ENCODE measurements at places on chromosomes 1 and 21. TPM values are rescaled to one million over a fixed set of nuclear protein-coding genes. Genes with fewer than 3 reads are reported as not detected.

The TACSTD2 gene
- not detected for total RNA-seq

The ALG14 gene
- 2.7 TPM for total RNA-seq

The CFHR1 gene
- not detected for total RNA-seq

The FCGR2B gene
- total RNA-seq = not detected

The HDGF gene
- total RNA-seq = 264 TPM

The FOXO6 gene
- total RNA-seq = 0.31 TPM

- H3K36me3 ChIP-seq = no peaks in the 10 kb centered on the region
- H3K4me1 ChIP-seq = no peaks in the 10 kb centered on the region
- no peaks in the 10 kb centered on the region for H3K27me3 ChIP-seq
- H3K4me3 ChIP-seq = no peak overlapping the region
- DNase-seq = no peak
Observed at GRCh38 chr1:188372821-188373220, 1544.1 kb downstream of the PLA2G4A start.

DNA sequence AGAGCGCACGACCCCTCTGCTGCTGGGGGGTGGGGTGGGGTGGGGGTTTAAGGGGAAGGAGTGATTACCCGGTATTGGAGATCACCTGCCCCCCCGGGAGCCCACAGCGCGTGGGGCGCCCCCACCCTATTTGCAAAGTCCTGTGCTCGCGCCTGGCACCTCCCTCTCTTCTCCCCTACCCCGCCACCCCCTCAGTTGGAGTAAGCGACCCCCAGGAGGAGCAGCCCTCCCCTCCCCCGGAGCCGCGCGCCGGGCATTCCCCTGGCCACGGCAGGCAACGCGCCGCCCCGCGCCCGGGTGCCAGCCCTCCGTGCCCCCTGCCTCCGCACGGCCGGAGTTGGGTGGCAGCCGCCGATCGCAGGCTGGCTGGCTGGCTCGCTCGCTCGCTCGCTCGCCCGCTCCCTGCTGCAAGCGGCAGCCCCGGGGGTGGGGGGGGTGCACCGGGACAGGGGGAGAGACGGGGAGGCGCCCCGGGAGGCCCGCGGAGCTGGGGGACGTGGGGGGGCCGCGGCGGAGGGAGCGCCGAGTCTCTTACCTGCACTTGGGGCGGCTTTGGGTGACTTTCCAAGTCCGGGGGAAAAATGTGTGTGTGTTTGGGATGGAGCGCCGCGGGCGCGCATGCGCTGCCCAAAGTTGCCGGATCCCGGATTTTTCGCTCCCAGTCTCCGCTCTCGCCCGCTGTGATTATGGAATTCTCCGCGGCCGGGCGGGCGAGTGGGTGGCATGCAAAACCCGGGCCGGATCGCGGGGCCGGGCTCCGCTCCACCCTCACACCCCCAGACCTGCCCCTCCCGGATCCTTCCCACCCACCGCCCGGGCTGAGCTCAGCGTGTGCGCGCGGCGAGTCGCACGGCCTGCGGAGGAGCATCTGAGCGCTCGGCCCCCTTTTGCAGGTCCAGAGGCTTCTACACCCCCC is at the start of gene CASZ1:
Gene CASZ1, minus strand, starts transcription at position 618 of the 916 bp plus-strand sequence. CDS start 102,757 bp downstream, outside the sequence.
- no peaks in the 10 kb centered on the region for H3K36me3 ChIP-seq
- H3K4me1 ChIP-seq = peaks cover 15% of the 10 kb centered on the region
- H3K4me3 ChIP-seq = peak within 1 kb of the TSS; percentile 65
- no peak for DNase-seq
- peaks cover 70% of the 10 kb centered on the region for H3K27me3 ChIP-seq

DNA sequence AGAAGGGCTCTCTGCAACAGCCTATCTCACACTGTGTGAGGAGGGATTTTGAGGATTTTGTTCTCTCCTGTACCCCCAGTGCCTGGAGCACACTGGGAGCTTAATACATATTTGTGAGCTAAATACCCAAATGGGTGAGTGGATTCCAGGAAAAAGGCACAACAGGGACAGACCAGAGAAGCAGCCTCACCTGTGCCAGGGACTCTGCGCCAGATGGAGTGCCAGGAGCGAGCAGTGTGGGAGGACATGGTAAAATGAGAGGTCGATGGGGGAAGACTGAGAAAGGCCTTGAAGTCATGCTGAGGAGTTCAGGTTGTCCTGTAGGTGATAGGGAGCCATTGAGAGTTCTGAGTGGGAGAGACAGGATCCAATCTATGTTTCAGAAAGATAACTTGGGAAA is 11.0 kb upstream of the KCNA2 start:
- H3K27ac ChIP-seq = peak overlapping the region; percentile 22
- DNase-seq = no peak
- H3K27me3 ChIP-seq = peaks cover 6% of the 10 kb centered on the region
- peaks cover 6% of the 10 kb centered on the region for H3K36me3 ChIP-seq

DNA sequence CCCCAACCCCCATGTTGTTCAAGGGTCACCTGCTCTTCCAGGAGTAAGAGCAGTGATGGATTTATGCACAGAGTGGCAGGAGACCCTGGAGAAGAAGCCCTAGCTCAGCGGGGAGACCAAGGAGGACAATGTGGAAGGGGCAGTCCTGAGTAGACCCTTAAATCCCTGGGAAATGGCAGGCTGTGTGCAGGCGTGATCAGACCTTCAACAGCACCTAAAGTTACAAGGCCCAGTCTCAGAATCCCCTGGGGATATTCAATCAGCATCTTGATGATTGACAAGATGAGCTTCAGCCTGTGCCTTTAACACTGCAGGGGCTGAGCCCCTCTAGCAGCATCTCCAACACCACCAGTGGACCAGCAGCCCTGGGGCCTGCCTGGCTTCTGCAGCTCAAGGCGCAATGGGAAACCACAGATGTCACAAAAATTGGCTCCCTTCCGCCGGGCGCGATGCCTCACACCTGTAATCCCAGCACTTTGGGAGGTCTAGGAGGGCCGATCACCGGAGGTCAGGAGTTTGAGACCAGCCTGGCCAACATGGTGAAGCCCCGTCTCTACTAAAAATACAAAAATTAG is 60.4 kb downstream of the IRF2BP2 start:
- peaks cover 14% of the 10 kb centered on the region for H3K4me1 ChIP-seq
- DNase-seq = no peak
- no peak overlapping the region for H3K27ac ChIP-seq
- no peak overlapping the region for H3K4me3 ChIP-seq
- H3K27me3 ChIP-seq = no peaks in the 10 kb centered on the region
- no peaks in the 10 kb centered on the region for H3K36me3 ChIP-seq

GRCh38 chr1:161511018-161511755 is 5.9 kb downstream of the FCGR2A start:
- H3K4me3 ChIP-seq = no peak overlapping the region
- no peaks in the 10 kb centered on the region for H3K36me3 ChIP-seq
- H3K4me1 ChIP-seq = peaks cover 18% of the 10 kb centered on the region
- no peak for DNase-seq
- H3K27ac ChIP-seq = peak overlapping the region; percentile 20
- peaks cover 5% of the 10 kb centered on the region for H3K27me3 ChIP-seq

DNA sequence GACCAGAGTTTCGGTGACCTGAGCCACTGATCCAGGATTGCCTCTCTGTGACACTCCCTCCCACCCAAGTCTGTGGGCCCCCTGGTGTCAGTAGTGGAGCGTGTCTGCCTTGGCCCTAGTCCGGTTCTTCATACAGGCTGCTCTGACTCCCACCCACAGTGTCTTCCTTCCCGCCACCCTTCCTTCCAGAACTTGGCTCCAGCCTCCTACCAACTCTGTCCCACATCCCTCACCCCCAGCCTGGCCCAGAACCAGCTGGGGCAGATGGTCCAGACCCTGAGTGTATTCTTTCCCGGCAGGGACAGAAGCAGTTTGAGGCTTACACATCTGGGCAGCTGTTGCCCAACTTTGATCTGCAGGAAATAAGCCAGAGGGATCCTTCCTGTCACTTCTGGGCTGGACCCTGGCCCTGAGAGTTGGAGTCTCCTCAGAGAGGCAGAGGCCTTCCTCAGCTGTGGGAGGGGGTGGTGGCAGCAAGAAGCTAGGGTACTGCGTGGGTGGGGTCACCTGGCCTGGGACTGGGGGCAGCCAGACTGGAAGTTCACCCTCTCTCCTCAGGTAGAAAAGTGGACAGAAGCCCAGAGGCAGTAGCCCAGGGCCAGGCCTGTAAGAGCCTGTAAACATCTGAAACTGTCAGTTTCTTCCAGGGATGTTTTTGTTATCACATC is 43.1 kb upstream of the EPS8L3 start:
- DNase-seq = no peak
- no peaks in the 10 kb centered on the region for H3K36me3 ChIP-seq
- H3K27me3 ChIP-seq = no peaks in the 10 kb centered on the region

- no peak for DNase-seq
- H3K4me3 ChIP-seq = no peak overlapping the region
- no peak overlapping the region for H3K27ac ChIP-seq
- no peaks in the 10 kb centered on the region for H3K4me1 ChIP-seq
Observed at GRCh38 chr1:228281631-228282328, 73.9 kb downstream of the OBSCN start.

DNA sequence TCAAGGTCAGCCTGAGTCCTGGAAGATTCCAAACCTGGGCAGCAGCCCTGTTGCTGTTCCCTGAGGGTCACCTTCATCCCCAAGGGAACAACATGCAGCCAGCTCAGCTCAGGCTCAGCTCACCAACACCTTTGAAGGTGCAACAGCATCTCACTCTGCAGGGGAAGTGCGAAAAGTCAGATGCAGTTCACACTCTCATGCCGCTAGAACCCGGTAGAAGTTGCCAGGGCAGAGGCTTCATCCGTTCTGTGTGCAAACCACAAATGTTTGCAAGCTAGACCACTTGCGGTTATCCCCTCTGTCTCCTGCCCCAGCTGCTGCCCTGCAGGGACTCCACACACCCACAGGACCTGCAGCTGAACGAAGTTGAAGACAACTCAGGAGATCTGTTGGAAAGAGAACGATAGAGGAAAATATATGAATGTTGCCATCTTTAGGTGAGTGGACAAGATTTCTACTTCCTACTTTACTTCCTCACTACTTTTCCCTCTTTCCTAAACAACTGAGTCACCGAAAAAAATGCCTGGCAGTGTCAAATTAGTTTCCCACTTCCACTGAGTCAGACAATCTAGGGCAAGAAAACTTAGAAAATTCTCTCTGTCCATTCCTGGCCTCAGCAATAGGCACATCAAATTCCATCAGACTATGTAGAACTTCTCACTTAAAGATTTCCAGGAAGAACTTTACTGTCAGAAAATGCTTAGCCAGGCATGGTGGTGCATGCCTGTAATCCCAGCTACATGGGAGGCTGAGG is 1.8 kb upstream of the FCRL6 start:
- no peak overlapping the region for H3K27ac ChIP-seq
- DNase-seq = peak; percentile 65
- H3K4me3 ChIP-seq = no peak overlapping the region

DNA sequence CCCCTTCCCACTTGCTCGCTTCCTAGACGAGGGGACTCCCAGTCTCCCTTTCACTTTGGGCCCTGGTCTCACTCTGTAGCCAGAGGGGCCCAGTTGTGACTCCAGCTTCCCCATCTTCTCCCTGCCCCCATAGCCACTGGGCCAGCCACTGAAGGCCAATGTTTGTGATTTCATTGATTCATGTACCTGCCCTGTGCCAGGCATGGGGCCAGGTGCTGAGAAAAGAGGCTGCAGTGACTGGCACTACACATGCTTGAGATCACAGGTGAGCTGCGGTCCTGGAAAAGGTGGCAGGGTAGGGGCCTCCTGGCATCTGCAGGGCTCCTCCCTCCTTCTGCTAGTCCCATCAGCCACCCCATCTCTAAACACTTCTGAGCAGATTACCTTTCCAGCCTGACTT is 345.3 kb upstream of the VAMP3 start:
- no peak overlapping the region for H3K27ac ChIP-seq
- no peak overlapping the region for H3K4me3 ChIP-seq
- no peaks in the 10 kb centered on the region for H3K27me3 ChIP-seq
- no peaks in the 10 kb centered on the region for H3K4me1 ChIP-seq

- no peaks in the 10 kb centered on the region for H3K36me3 ChIP-seq
- no peak for DNase-seq
- H3K27ac ChIP-seq = no peak overlapping the region
- no peaks in the 10 kb centered on the region for H3K4me1 ChIP-seq
- no peak overlapping the region for H3K4me3 ChIP-seq
Observed at GRCh38 chr1:208551633-208552320, 307.6 kb upstream of the PLXNA2 start.

GRCh38 chr1:226532553-226532952 is 16.0 kb upstream of the STUM start:
- DNase-seq = no peak
- no peaks in the 10 kb centered on the region for H3K36me3 ChIP-seq
- H3K4me3 ChIP-seq = no peak overlapping the region
- H3K4me1 ChIP-seq = no peaks in the 10 kb centered on the region
- H3K27ac ChIP-seq = no peak overlapping the region
- peaks cover 11% of the 10 kb centered on the region for H3K27me3 ChIP-seq

- no peak overlapping the region for H3K27ac ChIP-seq
- H3K36me3 ChIP-seq = no peaks in the 10 kb centered on the region
- no peaks in the 10 kb centered on the region for H3K27me3 ChIP-seq
Observed at GRCh38 chr1:41098730-41099460, 77.4 kb upstream of the SLFNL1 start.

- no peak for DNase-seq
- H3K4me3 ChIP-seq = no peak overlapping the region
- peaks cover 40% of the 10 kb centered on the region for H3K4me1 ChIP-seq
- no peaks in the 10 kb centered on the region for H3K27me3 ChIP-seq
- H3K36me3 ChIP-seq = peaks cover 11% of the 10 kb centered on the region
Observed at GRCh38 chr1:230268371-230269170, 157.6 kb downstream of the PGBD5 start.

GRCh38 chr1:9825093-9826074 is 1.6 kb upstream of the CLSTN1 start:
- peaks cover 11% of the 10 kb centered on the region for H3K36me3 ChIP-seq
- DNase-seq = peak; percentile 56
- peaks cover 45% of the 10 kb centered on the region for H3K4me1 ChIP-seq
- H3K4me3 ChIP-seq = peak overlapping the region; percentile 46
- H3K27ac ChIP-seq = peak overlapping the region; percentile 67
- peaks cover 2% of the 10 kb centered on the region for H3K27me3 ChIP-seq

DNA sequence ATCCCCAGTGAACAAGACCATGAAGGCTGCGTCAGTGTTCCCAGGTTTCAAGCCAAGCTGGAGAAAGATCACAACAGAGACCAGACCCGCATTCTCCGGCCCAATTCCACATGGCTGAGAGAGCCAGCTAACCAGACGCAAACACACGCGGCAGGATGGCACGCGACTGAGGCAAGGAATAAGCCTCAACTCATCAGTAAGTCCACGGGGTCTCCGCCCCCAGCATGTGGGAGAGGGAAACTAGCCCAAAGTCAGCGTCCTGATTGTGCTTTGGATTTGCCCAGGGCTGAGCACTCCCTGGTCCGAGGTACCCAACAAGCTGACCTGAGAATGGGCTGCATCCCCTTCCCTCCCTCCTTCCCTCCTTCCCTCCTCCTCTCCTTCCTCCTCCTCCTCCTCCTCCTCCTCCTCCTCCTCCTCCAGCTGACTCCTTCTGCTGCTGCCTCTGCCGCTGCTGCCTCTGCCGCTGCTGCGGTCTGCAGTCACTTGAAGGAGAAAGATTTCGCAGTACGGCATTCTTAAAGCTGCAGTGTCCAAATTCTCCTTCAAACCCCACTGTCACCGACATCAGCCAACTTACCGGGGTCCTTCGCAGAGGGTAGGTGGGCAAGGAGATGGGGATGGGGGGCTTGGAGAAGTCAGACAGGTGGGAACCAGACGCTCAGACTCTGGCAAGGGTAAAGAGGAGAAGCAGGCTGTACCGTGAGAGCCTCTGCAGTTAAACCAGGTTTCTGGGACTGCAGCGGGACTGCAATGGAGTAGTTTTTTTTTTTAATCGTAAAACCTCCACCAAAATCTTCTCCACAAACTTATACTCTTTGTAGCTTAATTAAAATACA is 33.0 kb upstream of the H6PD start:
- H3K4me1 ChIP-seq = peaks cover 35% of the 10 kb centered on the region
- H3K36me3 ChIP-seq = no peaks in the 10 kb centered on the region
- peak overlapping the region; percentile 25 for H3K4me3 ChIP-seq
- DNase-seq = peak; percentile 42
- H3K27ac ChIP-seq = no peak overlapping the region
- peaks cover 82% of the 10 kb centered on the region for H3K27me3 ChIP-seq

- H3K4me3 ChIP-seq = no peak overlapping the region
- DNase-seq = no peak
- no peaks in the 10 kb centered on the region for H3K27me3 ChIP-seq
- H3K4me1 ChIP-seq = no peaks in the 10 kb centered on the region
Observed at GRCh38 chr1:181383695-181384094, 99.6 kb upstream of the CACNA1E start.

Data from activated CD8-positive, alpha-beta T cell treated with anti-CD3 and anti-CD28 coated beads, Interleukin-2, amount 10 ng/mL, durations not matched to agents 7 days and 5 days (primary cell).